ENCODE measurements at places on chromosomes 1 and 21.

- DNase-seq, result peak; percentile 33
Observed at GRCh38 chr1:221776495-221777301, 34.8 kb upstream of the DUSP10 start.

GRCh38 chr1:156727492-156727891 is 777 bp upstream of the METTL25B start:
- DNase-seq, result no peak

DNA sequence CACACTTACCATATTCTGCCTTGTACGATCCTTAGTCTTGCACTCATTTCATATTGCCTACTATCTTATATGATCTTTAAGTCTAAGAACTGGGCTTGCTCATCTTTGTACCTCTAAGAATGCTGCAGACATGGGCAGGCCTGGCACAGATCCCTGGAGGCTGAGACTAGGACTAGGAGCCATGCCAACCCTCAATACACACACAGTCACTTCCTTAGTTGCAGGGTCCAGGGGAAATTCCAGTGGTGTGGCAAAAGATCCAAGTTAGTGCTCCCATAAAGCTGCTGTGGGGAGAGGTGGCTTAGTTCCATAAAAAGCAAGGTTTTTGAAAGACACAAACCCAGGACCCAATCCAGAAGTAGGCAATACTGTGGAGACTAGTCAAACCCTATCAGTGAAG is 59.9 kb downstream of the CYYR1 start:
- DNase-seq, result no peak

DNA sequence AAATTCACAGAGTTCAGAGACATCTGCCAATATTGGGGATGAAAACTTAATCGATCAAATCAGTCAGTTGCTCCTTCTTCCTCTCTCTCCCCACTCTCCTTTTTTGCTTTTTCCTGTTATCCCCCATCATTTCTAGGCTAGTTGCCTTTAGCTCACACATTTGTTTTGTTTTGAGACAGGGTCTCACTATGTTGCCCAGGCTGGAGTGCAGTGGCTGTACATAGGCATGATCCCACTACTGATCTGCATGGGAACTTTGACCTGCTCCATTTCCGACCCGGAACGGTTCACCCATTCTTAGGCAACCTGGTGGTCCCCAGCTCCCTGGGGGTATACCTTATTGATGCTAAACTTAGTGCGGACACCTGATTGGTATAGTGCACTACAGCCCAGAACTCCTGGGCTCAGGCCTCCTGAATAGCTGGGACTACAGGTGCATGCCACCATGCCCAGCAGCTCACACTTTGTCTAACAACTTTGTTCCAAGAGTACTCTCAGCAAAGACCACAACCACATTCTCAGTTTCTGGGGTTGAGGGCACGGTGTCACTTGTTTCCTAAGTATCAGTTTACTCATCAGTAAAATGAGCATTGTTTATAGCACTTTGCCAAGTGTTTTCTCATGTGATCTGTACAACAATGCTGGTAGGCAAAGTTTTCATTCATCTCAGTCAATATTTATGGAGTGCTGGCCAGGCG is 6.7 kb upstream of the ELOA start:
- peak; percentile 63 for DNase-seq

All from activated CD4-positive, alpha-beta memory T cell treated with anti-CD3 and anti-CD28 coated beads for 36 hours (primary cell).